RPMI8226 (cell line): ENCODE measurements at places on chromosomes 6 and 20.

DNA sequence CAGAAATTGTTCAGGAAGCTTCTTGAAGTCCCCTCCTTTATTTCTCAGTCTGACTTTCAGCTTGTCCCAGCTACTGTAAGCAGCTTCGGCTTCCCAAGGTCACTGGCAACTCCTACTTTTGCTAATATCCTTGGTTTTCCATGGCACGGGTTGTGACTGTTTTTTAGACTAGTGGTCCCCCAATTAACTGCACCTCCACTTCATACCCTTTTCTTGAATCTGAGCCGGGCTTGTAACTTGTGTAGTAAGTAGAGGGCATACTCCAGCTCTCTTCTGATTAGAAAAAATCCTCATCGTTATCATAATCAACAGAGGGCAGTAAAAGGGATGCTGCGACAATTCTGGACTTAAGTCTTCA lies 162.3 kb upstream of the TNFAIP3 start:
- no peak for DNase-seq

GRCh38 chr6:121235386-121235785 lies 98.9 kb downstream of the TBC1D32 start:
- DNase-seq, result no peak

GRCh38 chr20:22492497-22492896 lies 91.9 kb downstream of the FOXA2 start:
- no peak for DNase-seq

- no peak for DNase-seq
Measured at GRCh38 chr6:112030206-112030960, 23.5 kb upstream of the CCN6 start.

GRCh38 chr6:25156123-25156522 lies 123.1 kb upstream of the CARMIL1 start:
- DNase-seq, result no peak
